RPMI7951 (cell line): ENCODE measurements at places on chromosomes 16 and 17. TPM values are rescaled to one million over a fixed set of nuclear protein-coding genes. Genes with fewer than 3 reads are reported as not detected.

- DNase-seq, result no peak
These were observed 139.5 kb downstream of the PRKCB start for GRCh38 chr16:23975293-23975692.

DNA sequence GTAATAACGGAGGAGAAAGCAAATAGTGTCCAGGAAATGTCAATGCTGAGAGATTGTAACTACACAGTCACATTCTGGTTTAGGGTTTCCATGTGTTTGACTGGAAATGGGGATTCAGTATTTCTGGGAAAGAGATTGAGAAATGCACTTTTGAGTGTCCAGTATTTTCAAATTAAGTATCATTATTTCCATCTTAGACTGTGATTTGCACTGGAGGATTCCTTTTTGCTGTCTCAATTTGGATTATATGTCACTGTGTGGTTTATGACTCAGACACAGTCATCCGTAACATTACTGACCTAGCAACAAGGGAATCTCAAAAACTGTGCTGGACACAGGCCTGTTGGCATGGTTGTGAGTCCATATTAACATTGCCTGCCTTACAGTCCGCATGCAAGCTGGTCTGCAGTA, 681.4 kb downstream of the CDH11 start:
- peak; percentile 98 for DNase-seq

DNA sequence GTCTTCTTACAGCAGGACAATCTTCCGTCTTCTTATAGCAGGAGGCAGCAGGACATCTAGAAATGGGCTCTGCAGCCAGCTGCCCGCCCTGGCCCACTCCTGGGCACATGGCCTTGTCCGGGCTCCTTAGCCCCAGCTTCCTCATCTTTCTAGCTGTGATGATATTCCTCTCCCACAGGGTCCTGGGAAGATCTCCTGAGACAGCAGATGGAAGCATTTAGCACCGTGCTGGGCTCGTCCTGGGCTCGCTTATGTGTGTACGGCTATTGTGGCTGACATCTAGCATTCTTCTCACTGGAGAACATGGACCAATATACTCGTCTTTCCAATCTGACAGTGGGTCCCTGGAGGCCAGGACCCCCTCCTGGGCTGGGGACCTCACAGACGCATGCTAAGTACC, 48.5 kb downstream of the TIMM22 start:
- DNase-seq, result no peak

Gene HID1
- 0.10 and 0.60 TPM in 2 replicates for total RNA-seq

- no peak for DNase-seq
These were observed 29.2 kb downstream of the SNX20 start for GRCh38 chr16:50651835-50652438.

- peak; percentile 73 for DNase-seq
These were observed 7.1 kb upstream of the FTSJ3 start for GRCh38 chr17:63834431-63835166.

DNA sequence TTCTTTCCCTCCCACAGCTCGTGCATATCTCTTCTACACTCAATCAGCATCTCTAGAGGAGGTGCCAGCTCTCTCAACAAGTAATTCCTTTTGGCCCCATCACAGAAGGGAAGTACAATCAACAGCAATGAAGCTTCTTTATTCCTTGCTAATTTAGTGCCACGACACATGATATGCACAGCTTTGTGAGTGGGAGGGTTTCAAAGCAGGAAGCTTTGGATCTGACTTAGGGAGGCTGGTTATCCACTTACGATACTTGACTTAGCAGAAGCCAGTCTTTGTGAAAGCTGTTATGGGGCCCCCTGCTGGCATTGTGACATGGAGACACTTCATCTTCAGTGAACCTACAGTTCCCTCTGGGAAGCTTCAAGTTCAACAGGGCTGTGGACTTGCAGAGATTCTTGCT, 81.0 kb downstream of the TMEM100 start:
- peak; percentile 59 for DNase-seq

DNA sequence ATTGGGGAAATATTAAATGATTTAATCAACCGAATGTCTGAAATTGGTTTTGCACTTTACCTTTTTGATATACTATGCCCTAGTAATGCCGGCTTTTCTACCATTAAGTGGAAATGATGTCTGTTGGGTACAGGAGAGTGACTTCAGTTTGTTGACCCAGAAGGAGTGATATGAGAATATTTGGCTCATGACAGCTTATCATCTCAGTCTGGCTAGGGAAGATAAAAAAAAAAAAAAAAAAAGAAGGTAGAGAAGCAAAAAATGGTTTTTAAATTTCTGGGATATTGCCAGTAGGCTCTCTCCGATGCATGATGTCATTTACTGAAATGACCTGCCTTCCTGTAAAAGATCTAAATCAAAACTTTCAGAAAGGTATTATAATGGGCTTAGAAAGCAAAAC, 69.0 kb downstream of the CNTNAP4 start:
- no peak for DNase-seq

GRCh38 chr17:41522301-41523224, 3.9 kb upstream of the KRT15 start:
- DNase-seq, result no peak
